Activated CD4-positive, alpha-beta T cell treated with anti-CD3 and anti-CD28 coated beads, Interleukin-2, amount 50 U/mL, for 4 hours (primary cell): ENCODE measurements at places on chromosomes 4 and X.

- DNase-seq: no peak
Observed at GRCh38 chr4:184819786-184820185, 6.0 kb downstream of the ACSL1 start.

DNA sequence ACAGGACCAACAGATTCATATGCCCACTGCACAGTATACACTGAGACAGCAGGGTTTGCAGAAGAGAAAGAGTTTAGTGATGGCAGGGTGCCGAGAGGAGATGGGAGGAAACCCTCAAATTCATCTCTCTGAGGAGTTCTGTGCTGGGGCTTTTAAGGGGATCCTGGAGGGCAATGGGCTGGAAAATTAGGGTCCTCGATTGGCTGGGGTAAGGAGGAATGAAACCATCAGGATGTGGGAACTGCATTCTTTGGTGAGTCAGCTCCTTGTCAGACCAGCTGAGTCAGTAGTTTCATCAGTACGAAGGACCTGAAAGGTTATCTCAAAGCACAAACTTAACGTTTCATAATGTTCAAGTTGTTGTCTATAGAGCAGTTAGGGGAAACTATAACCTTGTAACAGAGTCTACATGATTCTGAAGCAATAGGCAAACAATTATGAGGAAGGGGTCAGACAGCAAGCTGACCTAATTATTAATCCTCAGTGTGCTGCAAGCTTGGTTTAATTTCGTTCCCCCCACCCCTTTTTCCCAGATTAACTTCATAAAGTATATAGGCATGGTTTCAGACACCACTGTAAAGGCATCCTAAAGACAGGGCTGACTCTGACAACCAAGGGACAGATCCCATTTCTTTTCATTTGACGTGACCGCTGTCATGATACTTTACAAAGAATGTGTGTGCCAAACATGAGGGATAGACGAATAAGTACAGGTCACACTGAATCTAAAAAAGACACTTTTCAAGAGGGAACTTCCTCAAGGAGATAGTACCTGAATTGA is 1.5 kb upstream of the MSMO1 start:
- DNase-seq: no peak

DNA sequence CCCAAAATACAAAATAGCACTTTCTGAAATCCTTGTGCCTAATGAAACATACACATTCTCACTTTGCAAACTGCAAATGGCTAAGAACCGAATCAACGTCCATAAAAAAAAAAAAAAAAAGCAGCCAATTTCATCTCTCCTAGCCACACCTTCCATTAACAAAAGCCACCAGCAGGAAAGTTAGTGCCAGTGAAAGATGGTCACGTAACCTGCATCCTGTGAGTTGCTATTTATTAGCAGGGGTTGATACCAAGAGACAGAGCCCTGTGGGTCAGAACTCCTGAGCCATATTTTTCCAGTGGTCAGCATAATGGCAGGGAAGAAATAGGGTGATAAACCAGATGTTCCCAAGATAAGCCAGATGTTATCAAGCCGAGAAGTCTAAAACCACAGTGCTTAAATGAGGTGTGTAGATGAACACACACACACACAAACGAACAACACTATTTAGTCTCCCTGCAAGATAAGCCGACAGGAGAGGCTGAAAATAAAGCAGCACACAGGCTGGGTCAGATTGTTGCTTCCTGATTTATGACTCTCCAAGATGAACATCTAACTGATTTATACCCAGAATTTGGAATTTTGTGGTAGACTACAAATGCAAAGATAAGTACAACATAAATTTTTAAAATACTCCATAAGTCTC is 11.5 kb downstream of the PPARGC1A start:
- DNase-seq: no peak

- DNase-seq: no peak
Observed at GRCh38 chr4:129092631-129093190, 628 bp downstream of the SCLT1 start.

GRCh38 chr4:24252121-24252520 is 332.2 kb downstream of the DHX15 start:
- no peak for DNase-seq

DNA sequence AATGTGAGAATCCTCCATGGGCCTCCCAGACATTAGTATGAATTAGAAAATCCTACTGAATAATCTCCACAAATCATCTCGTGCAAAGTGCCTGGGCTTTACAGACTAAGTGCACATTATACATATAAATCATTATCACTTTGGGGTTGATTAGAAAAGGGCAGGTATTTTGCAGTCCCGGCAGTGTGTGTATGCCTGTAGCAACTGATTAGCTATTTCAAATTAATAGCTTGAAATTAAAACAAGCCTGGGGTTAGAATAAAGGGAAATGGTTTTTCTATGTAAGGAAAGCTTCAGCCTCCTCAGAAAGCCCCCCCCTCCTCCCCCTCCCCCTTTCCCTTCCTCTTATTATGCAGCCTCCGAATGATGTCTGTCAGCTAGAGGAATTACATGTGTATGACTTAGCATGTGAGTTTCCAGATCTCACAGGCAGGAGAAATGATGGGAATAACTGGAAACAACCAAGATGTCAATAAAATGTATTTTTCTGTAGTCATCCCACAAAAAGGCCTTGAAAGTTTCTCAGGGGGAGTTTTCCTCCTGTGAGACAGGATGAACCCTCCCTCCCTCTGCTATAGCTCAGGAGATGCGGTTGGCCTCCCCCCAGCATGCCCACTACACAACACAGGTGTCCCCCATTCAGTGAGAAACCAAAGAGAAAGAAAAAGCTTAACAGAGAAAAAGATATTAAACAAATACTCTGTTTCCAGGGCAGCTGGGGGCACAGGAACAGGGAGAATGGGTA is 41.2 kb upstream of the RASGEF1B start:
- DNase-seq: no peak

- no peak for DNase-seq
Observed at GRCh38 chrX:136260776-136261175, 9.6 kb upstream of the MAP7D3 start.

- no peak for DNase-seq
Observed at GRCh38 chrX:63506320-63506719, 155.2 kb upstream of the SPIN4 start.

GRCh38 chr4:64144994-64145393 is 264.3 kb downstream of the TECRL start:
- DNase-seq: no peak

DNA sequence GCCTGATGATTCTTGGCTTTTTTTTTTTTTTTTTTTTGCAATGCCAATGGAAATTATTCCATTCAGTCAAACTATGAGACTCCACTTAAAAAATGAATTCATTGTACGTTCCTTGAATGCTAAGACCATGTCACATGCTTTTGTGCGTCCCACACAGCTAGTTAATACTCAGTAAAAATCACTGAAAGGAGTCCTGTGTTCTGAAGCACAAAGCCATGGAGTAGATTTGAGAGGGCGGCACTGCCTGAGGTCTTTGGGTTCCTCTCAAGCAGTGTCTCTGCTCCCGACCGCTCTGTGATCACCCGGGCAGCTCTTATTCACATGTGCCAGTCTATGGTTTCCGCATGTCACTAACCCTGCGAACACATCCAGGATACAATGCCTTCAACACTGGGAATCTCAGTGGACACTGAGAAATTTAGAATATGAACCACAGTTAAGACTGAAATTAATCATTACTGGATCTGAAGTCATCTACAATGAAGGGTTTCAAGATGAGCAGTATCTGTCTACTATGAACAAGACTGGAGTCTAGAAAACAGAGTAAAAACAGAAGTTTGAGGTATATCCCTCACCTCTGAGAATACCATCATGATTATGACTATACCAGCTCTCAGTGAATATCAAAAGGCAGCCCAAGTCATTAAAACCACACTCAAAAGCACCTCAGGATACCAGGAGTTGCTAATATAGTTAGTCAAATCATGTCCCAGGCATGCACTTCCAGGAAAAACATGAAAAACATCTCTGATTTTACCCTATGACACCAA is 193.0 kb downstream of the MGST2 start:
- no peak for DNase-seq

- DNase-seq: no peak
Observed at GRCh38 chr4:21901831-21902230, 46.7 kb downstream of the KCNIP4 start.

GRCh38 chrX:117458243-117458968 is 658.2 kb downstream of the KLHL13 start:
- no peak for DNase-seq

GRCh38 chrX:141469469-141469868 is 115.1 kb downstream of the SPANXA1 start:
- no peak for DNase-seq
